CD4-positive, alpha-beta T cell treated with Interferon gamma for 1 hour (primary cell): ENCODE measurements at places on chromosomes 7 and 10.
A peak's percentile ranks its signal among the peaks of the same experiment; 100 is the strongest.

GRCh38 chr7:18655912-18656311, 160.4 kb downstream of the HDAC9 start:
- no peak for DNase-seq

DNA sequence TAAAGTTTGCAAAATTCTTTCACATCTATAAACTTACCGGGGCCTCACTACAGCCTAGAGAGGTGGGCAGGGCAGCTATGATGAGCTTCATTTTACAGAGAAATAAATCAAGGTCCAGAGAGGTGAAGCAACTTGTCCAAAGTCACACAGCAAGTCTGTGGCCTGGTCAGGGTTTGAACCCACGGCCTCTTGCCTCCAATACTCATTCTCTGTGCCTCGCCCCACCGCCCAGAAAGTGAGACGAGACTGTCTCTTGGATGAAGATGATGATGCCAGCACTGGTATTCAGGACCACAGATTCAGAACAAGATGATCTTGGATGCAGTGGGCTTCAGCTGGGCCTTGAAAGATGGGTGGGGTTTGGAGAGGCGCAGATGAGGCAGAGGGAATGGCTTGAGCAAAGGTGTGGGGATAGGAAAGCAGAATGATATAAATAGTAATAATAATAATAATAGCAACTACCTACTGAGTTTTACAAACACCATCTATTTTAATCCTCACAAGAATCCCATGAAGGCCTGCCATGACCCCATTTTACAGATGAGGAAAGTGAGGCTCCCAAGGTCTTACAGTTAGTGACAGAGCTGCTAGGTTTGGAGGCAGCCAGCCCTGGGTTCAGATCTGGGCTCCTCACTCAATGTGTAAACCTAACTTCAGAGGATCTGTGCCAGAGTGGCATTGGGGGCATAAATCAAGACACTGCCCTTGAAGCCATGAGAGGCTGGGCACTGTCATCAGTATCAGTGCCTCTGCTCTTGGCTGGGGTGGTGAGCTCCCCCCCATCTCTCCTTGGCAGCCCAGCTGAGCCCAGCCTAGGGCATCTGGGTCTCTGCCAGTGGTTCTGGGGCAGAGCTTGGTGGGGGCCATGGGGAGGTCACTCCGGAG, 70.0 kb downstream of the NEURL1 start:
- no peak for DNase-seq

DNA sequence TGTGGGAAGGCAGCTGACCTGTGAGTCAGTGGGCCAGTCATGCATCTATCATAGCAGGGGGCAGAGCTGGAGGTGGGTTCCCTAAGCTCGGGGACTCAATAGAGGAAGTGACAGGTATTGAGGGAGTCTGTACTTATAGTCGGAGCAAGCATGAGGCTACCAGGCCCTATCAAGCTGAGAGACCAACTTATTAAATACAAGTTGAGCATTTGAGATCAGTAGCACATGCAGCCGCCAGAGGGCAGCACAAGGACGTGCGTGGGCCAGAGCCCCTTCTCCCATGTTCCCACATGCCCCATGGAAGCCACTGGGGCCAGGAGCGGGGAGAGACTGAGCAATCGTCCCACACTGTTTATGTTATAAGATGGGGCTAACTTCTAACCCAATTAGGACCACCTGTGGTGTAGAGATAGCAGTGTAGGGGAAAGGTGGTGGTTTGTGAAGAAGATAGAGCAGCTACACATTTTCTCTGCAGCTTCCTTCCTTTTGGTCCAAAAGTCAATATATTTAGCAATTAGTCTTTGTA, 13.0 kb upstream of the STK31 start:
- DNase-seq, result peak; percentile 34

DNA sequence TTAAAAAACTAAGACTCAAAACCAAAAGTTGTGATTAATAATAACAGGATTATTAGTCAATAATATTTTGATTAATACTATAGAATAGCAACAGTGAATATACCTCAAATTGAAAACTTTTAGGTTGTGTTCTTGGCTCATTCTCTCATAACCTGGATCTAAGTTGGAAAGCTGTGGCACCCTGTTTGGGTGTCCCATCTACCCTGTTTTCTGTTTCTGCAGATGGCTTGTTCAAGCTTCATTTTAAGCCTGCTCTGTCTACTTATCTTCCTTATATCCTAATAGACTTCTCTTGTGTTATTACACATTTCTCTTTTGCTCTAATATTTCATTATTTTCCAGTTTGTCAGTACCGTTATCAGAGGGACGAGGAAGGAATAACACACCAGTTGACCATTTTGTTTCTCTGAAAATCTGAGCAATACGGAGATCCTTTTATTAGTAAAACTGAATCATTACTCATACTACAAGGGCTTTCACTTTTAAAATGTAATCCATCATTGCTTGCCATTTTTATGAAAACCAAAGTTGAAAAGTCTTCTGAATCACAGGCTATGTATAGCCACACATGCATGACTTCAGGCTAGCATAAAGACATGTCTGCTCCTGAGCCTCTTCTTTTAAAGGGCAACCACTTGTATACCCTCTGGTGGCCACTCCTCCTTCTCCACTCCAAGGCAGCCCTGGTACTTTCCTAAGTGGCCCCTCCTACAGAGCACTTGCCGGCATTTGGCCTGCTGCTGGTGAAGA, 22.3 kb downstream of the COX15 start:
- no peak for DNase-seq

- no peak for DNase-seq
Observed at GRCh38 chr10:113647812-113648211, 16.0 kb downstream of the NRAP start.

GRCh38 chr7:159027056-159027788, 117.4 kb downstream of the VIPR2 start:
- no peak for DNase-seq

DNA sequence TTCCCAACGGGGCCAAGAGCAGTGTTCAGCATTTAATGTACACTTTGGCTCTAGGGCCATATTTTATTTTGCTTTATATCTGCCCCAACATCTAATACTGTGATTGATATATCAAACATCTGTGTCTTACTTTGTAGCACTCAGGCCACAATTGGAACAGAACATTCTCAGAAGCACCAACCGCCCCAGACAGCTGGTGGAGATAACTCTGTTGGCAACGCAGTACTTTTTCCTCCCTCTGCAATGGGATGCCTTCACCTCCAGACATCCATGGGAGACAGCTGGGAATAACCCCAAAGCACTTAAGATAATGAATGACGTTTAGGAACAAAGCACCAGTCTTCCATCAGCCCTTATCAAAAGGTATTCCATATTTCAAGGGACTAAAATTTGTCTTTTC, 57.4 kb downstream of the PIP4K2A start:
- DNase-seq, result no peak

GRCh38 chr7:159026271-159027055, 118.2 kb downstream of the VIPR2 start:
- no peak for DNase-seq

DNA sequence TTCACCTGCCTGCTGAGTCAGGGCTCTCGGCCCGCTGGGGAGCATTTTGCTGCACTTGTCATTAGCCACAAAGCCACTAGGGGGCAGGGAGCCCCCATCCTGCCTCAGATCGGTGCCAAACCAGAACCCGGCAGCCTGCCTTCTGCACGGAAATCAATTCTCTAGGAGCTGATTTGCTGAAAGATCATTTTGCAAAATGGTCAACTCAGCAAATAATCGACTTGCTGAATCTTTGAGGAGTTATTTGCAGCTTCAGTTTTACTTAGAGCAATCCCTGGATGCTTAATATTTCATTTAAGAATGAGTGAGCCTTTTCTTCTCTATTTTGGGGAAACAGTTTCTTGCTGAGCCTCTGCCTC, 1.7 kb upstream of the GIMAP8 start:
- peak; percentile 82 for DNase-seq

GRCh38 chr7:741850-742249, 14.8 kb upstream of the PRKAR1B start:
- DNase-seq, result no peak

DNA sequence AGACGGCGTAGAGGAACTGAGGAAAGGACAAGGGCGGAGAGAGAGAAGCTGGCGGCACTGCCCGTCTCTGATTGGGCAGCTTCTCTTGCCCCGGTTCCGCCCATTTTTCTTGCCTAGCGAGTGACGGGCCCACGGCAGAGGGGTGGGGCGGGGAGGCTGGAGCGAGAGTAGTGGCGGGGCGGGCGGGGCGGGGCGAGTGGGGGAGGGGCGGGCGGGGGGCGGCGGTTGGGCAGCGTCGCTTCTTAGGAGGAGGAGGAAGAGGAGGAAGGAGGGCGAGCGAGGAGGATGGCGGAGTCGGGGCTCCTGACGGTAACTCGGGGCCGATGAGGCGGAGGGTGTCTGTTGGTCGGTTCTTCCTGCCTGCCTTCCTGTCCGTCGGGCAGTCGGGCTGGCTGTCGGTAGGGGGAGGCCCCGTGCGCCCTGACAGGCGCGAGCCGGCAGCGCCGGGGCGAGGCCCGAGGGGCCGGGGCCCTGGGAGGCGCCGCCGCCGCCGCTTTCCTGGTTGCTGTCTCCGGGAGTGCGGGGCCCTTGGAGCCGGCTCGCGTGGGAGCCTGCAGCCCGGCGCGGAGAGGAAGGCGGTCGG, at the start of gene SHOC2:
Gene SHOC2 (plus strand): TSS at position 256 of the 583 bp plus-strand sequence. CDS start 44,755 bp downstream, outside the sequence.
- peak; percentile 100 for DNase-seq

- DNase-seq, result no peak
Observed at GRCh38 chr7:87658553-87658952, 30.4 kb downstream of the RUNDC3B start.

GRCh38 chr7:158722574-158723237, 18.1 kb upstream of the NCAPG2 start:
- DNase-seq, result no peak

GRCh38 chr7:38773430-38773829, 135.6 kb downstream of the VPS41 start:
- no peak for DNase-seq

- no peak for DNase-seq
Observed at GRCh38 chr7:95238252-95238943, 85.9 kb downstream of the PON1 start.

DNA sequence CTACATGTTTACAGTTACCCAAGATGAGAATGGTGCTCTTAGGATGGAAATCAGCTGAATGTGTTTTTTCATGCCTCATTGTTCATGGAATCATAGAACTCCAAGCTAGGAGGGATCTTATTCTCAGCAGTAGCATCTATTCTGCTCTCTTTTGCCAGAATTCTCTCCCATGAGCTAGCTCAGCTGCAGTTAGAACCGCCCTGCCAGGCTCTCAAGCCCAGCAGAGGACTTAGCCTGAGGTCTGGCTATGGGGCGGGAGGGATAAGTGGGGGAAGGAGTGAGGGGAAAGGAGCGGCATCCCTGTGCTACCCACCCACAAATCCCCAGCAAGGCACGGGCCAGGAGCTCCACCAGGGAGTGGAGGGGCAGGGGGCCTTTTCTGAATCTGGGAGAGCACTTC, 120.7 kb upstream of the PLXNA4 start:
- DNase-seq, result no peak

DNA sequence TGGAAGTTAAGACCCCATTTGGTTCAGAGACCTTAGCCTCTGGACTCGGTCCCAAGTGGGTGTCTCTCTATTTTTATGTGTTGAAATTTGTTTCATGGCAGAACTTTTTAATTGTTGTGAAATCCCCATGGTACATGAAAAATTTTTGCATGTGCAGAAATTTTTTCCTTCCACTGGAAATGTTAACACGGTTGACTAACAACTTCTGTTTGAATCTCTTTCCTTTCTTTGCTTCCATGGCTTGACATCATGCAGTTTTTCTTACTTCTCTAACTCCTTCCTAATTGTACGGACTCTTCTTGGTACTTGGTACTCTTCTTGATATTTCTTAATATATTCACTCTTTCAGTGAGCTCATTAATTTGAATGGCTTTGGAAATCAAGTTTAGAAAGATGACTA, 18.3 kb downstream of the MDFIC start:
- DNase-seq, result no peak

DNA sequence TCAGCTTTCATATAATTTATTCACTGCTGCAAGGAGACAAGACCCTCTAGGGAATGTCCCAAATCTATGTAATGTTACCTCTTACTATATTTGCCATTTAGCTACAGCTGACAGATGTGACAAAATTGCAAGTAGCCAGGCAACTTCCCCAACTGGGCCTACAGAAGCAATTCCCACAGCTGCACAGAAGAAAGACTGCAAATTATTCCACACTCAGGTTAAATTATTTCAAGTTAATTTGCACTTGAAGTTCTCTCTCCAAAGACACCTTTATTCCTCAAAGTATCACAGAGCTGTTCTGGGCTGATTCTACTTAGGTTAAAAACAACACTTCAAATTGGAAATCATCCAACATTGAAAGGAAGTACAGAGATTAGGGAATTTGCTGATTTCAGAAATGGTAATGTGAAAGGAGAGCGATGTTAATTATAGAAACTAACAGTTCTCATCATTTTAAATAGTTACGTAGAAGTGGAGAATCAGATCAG, 133.6 kb downstream of the THSD7A start:
- DNase-seq, result no peak

GRCh38 chr10:77763453-77764430, 126.1 kb upstream of the KCNMA1 start:
- DNase-seq, result no peak

DNA sequence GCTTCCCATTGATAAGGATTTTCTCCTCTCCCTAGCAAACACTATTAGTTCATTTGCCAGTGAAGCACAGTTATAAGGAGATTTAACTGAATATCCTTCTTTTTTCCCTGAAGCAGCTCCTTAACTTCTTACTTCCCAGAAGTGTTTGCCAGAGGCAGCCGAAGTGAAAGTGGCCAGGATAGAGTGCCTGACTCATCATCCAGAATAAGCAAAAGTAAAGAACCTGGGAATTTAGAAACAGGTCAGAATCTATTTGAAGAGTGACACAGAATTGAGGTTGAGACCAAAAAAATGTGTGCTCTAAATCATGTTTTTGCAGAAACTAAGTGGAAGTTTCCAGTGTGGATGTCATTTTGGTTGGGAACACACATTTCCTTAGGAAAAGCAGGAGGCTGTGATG, 249.6 kb upstream of the VWC2 start:
- DNase-seq, result no peak

GRCh38 chr10:110985497-110986275, 66.3 kb downstream of the SHOC2 start:
- no peak for DNase-seq

- DNase-seq, result no peak
Observed at GRCh38 chr7:111763221-111763801, 201.0 kb upstream of the IMMP2L start.

DNA sequence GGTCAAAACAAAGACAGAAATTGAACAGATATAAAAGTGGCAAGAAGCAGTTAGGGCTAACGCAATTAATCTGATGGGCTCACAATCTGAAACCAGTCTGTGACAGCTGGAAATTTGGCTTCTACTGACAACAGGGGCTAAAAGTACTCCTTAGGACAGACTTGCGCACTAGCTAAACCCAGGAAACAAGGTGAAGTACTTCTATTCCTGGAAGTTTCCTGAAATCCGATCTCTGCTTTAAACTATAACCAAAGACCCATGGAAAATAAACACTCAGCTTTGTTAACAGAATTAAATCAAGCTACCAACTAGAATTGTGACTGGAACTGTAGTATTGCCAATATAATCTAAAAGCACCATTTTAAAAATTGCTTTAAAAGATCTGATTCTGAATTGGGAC, 520.2 kb upstream of the ZWINT start:
- DNase-seq, result no peak

- no peak for DNase-seq
Observed at GRCh38 chr7:4271716-4272015, 410.4 kb upstream of the FOXK1 start.
